Esophagus mucosa (tissue), 1 donor: ENCODE measurements at places on chromosomes 7 and 10.

GRCh38 chr10:120684226-120684625 is 166.9 kb upstream of the WDR11 start:
- no peak for ATAC-seq

DNA sequence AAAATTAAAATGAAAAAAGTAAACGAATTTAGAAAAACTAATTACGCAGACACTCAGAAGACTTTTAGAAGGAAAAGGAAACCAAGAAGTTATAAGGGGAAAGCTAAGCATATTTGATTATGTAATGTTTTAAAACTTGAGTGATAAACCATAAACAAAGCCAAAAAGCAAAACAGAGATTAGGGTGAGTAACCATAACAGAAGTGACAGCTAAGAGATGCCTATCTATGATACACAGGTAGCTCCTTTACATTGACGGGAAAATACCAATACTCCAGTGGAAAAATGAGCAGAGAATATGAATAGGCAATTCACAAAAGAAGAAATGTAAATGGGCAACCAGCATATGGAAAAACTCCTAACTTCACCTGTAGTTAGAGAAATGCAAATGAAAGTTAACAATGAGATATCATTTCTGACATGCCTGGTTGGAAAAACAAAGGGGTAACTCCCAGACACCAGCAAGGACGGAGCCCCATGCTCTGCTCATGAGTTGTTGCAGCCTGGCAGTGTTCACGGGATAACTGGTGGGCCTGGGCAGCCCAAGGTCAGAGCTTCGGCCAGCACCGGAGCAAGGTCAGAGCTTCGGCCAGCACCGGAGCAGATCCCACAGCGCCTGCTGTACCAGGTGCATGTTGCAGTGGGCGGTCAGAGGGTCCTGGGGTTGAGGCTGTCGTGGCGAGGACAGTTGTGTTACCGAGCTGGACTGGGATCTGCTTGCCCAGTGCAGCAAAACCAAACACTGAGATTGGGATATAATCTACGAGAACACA is 58.9 kb downstream of the ALOX5 start:
- no peak for ATAC-seq

GRCh38 chr10:125543796-125544195 is 139.2 kb downstream of the TEX36 start:
- ATAC-seq, result no peak

GRCh38 chr7:2354939-2355704 is 495 bp downstream of the EIF3B start:
- peak; percentile 3 for ATAC-seq

GRCh38 chr7:121228779-121229178 is 100.0 kb upstream of the WNT16 start:
- ATAC-seq, result no peak

- no peak for ATAC-seq
Observed at GRCh38 chr10:48449501-48450232, 143.2 kb downstream of the MAPK8 start.

GRCh38 chr7:84912993-84913635 is 273.7 kb downstream of the SEMA3D start:
- ATAC-seq, result no peak

DNA sequence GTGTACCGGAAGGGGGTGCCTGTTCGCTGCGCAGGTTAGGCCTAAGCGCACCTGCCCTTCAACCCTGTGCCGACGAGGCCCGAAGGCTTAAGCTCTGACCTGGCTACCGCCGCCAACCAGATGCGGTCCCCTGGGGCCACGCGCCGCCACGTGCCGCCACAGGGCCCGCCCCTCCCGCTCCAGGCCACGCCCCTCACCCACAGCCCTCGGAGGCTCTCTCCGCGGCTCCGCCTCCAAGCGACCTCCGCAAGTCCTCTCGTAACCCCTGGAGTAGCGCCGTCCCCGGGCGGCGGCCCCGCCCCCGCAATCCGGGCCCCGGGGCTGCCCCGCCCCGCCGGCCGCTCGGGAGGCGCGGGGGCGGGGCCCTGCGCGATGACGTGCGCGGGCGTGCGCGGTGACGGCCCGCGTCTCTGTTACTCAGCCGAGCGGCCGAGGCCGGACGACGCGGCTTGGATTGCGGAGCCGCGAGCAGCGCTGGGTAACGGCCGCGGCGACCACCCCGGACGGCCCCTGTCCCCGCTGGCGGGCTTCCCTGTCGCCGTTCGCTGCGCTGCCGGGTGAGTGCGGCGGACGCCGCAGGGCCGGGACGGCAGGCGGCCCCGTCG is at the start of gene MAPK8:
TSS of gene MAPK8 (plus strand) at position 413 of the 605 bp plus-strand sequence. CDS start 94,984 bp downstream, outside the sequence.
- ATAC-seq, result peak; percentile 96

DNA sequence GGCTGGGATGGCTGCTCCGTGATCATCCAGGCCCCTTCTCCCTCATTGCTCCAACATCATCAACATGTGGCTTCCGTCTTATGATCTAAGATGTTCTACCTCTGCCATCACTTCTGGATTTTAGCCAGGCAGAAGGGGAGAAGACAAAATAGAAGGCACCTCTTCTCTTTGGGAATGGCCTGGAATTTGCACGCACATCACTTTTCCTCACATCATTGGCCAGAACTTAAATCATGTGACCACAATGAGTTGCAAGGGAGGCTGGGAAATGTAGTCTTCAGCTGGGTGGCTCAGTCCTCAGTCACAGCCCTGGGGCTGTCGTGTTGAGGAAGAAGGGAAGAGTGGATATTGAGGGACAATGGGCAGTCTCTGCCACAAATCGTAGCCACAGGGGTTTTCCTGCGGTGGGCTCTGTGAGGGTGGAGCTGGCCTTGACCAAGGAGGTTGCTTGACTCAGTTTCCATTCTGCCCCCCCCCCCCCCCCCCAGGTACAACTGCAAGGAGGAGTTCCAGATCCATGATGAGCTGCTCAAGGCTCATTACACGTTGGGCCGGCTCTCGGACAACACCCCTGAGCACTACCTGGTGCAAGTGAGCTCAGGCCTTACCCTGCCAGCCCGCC is 50.3 kb downstream of the PALD1 start:
- peak; percentile 50 for ATAC-seq

DNA sequence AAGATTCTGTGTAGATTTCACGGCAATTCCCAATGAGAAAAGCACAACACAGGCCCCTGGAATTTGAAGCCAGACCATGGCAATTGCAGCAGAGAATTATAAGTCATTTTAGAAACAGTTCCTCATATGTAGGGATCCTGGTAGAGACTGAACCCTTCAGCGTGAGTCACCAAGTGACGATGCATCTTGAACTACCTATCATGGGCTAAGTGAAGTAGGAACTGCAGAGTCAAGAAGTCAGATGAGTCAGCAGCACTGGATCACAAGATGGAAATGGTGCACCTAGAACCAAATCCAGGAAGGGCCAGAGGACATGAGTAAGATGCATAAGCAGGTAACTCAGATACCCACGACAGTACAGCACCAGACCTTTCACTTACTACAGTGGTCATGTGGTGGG is 140.0 kb upstream of the TPK1 start:
- ATAC-seq, result no peak

GRCh38 chr10:129755158-129755591 is 208.9 kb downstream of the EBF3 start:
- ATAC-seq, result no peak

- no peak for ATAC-seq
Observed at GRCh38 chr10:49308881-49309280, 9.9 kb downstream of the C10orf71 start.

DNA sequence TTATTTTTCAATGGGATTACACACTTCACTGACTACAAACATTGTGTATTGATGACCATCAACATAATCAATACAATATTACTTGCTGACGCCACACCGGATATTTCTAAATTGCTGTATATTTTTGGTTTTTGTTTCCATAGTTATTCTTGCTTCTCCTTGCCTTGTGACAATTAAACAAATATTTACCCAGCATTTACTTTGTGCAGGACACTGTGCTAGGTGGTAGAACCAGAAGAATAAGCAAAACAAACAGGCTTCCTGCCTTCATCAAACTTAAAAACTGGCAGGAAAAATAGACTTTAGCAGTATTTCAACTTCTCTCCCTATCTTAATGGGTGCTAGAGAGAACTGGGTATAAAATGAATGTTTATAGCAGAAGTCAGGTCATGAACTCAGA is 50.6 kb downstream of the ZNF277 start:
- no peak for ATAC-seq

DNA sequence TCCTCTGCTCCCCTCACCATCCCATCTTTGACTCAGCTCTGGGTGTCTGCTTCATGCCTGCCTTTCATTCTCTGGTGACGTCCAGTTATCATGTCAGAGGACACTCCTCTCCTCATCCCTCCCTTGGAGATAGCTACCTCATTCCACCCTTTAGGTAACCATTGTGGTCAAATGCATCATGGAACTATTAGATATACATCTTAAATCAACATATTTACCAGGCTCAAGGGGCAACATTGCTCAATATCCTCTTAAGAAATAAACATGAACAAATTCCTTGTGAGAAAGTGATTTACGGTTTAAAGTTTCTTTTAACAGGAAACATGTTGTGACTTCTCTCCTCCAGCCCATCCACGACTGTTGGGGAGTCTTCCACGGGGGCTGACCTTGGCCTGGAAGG is 511.6 kb upstream of the IGFBP3 start:
- ATAC-seq, result no peak

DNA sequence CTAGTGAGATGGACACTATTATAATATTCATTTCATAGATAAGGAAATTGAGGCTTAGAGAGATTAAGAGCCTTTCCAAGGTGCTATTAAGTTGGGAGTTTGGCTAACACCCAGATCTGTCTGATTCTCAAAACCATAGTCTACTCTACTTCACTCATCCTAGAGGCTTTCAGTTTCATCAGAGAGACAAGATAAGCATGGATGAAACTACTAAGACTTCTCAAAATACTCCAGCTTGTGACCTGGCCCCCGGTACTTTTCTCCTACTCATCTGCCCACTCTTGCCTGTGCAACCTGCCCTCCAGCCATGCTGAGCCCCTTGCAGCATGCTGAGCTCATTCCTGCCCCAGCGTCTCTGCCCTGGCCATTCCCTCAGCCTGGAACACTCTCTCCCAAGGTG is 12.2 kb upstream of the SLC35B4 start:
- ATAC-seq, result no peak

DNA sequence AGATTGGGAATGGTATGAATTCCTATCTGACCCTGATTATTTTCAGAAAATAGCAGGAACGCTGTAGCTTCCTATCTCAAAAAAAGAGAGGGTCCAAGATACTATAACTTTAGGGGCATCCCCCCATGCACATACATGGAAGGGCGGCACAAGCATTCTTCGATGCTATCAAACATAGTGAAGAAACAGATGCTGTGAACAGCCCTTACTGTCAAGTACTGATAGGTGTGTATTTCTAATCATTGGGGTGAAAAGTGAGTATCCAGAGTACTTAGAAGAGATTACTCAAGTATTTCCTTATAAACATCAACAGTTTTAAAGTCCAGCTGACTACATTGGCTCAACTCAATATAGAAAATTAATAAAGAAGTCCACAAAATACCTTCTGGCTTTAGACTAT is 17.0 kb upstream of the NUP42 start:
- ATAC-seq, result no peak

DNA sequence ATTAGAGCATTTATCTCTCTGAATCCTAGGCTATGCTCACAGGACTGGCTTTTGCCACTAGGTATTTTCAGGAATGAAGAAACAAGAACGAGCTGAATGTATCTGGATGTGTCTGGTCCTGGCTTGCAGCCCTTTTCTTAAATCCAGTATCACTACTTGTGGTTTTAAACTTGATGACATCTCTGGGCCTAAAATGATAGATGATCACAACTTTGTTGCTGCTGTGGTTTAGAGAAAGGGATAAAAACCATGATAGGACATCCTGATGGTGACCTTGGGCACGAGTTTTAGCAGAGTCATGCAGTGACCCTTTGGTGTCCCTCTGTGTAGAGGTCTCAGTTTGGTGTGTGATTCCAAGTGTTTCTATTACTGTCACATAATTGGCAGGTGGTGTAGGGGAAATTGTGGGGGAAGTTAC is 31.7 kb upstream of the SEMA3C start:
- ATAC-seq, result no peak

DNA sequence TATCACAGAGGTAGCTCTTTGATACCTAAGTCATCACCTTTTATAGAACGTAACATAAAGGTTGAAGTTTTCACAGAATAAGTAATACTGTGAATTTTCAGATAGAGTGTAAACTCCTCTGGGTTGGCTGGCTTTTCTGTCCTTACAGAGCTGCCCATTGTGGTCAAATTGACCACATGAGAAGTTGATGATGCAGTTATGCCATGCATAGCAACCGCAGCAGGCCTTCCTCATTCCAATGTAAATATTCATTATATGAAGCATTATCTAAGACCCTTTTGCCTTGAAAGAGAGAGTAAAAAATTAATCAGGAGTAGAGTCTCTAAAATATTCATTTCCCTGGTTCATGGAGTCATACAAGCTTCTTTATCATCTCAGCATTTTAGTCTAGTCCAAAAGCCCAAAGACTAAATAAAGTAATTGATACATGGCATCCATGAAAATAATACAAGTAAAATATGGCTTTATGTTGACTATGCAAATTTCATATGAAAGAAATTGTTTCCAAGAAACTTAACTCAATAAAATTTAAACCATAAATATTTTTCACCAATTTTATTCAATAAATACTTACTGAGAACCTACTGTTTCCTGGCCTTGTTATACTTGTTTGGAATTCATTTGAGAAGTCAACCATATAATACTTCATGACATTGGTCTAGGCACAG is 516.4 kb downstream of the PCDH15 start:
- no peak for ATAC-seq

GRCh38 chr7:92835261-92835850 is 1.0 kb downstream of the CDK6 start:
- ATAC-seq, result peak; percentile 12
